ENCODE measurements at places on chromosomes 7 and 10.

GRCh38 chr7:128791972-128792327, 182 bp downstream of the CCDC136 start:
- no peak for DNase-seq

DNA sequence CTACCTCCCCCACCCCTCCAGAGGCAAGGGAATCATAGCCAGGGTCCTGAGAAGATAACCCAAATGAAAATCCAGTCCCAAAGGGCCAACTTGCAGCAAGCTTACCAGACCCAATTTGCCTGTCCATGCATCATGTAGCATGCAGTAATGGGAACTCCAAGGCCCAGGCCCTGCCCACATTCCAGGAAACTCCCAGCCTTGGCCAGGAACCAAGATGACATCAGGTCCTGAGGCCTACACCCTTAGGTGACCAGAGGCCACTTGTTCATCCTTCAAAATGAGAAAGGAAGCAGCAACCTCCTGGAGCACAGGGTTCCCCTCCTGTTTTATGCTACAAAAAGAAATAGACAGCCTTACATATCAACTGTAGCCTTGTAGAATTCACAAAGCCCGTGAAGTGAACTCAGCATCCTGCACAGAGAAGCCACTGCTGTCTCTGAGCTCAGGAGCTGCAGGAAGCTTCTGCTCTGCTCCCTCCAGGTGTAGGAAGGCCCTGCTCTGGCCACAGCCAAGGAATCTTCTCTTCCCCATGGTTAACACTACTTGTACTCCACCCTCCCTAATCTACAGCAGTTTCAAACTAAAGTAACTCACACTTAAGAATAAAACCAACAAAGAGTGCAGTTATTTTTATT, 30.3 kb upstream of the GRB10 start:
- DNase-seq: peak; percentile 85

GRCh38 chr7:102427019-102427405, 6.4 kb upstream of the ORAI2 start:
- DNase-seq: no peak

DNA sequence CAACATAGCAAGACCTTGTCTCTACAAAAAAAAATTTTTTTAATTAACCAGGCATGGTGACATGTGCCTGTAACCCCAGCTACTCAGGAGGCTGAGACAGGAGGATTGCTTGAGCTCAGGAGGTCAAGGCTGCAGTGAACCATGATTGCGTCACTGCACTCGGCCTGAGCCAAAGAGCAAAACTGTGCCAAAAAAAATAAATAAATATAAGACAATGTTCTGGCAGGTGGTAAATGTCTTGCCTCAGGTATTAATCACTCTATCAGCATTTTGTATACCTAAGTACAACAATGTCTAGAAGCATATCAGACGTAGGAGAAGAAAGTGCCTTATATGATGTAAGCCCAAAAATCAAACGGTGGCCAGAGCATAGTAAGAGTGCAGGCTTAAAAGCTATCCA, 427.8 kb upstream of the C7orf33 start:
- DNase-seq: no peak

DNA sequence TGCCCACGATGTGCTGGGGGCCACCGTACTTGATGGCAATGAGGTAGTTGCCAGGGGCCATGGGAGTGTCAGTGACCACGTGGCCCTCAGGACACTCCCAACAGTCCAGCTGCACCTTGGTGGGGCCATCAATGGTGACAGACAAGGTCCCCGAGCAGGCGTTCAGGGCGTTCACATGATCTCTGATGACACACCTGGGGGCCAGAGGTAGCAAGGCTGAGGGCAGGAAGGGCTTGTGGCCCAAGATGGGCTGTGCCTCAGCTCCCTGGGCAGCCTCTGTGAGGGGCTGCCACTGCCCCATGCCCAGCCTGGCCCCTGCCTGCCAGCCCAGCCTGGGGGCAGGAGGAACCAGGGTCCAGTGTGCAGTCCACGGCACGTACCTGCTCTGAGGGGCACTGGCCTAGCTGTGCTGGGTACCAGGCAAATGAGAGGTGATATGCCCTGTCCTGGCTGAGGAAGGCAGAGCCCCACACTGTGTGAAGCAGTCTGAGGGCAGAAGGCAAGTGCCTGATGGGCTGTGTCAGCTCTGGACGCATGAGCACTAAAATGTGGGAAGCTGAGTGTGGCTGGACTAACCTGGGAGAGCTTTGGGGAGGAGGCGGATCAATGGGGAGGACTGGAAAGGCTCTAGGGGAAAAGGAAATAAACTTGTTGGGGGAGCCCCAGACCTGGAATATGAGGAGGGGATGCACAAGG, 3.5 kb upstream of the KCP start:
- no peak for DNase-seq

- DNase-seq: peak; percentile 45
These were observed 250.6 kb upstream of the PPP2R2D start for GRCh38 chr10:131650169-131650705.

DNA sequence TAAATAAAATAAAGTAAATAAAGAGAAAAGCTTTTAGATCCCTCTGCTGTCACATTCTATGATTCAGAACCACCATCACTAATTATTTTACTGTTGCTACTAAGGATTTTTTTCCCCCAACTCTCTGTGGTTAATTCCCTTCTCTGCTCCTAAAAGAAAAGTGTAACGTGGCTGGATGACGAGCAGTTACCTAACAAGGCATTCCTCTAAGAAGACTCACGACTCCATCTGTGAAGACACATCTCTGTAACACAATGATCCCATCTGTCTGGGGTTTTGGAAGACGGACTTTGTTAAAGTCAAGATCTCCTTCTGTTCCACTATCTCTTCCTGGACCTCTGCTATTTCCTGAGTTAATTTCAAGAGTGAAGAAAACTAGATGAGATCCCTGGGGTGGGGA, 179.9 kb downstream of the SFMBT2 start:
- no peak for DNase-seq

DNA sequence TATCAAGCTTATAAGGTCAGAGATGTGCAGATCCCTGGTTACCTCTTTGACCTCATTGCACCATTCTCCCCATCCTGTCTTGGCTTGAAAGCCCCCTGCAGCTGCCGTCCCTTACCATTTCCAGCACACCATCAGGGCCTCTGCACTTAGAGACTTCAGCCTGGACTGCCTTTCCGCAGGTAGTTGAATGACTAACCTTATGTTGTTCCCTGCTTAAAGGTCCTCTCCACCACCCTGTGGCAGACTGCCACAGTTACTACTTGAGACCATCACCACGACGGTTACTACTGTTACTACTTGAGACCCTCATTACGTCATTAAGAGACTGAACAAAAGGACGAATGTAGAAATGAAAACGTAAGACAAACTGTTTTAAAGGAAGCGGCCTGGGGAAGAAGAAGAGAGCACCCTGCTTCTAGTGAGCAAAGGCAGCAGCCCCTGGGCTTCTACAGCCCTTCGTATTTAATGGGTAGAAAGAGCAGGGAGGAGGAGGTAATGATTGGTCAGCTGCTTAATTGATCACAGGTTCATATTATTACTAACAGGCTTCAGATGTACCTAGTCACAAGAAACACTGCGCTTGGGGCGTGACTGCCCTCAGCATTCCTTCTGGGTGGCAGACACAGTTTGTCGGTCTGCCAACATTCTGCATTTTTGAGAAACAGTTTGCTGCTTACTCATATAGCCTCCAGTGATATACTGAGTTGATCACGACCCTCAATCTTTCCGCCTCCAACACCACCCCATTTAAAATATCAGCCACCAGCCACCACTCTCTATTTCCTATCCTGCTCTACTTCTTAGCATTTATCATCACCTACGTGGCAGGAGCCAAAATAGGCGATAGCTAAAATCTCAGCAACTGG, 74.1 kb upstream of the PARD3 start:
- no peak for DNase-seq

DNA sequence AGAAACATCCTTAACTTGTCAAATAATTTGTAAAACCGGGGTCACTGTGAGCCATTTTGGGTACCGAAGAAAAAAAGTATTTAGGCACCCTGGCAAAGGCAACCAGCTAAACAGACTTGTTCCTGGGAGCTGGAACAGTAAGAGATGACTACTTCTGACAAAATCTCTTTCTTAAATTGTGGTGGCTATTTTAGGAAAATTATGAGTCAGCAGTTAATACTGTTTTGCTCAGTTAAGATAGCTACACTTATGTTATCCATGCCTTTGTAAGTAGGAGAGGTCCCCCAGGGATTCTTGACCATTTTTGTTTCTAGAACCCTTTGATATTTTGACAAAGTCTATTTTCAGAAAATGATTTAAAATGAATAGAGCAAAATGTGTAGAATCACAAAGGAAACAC, 68.7 kb downstream of the TAX1BP1 start:
- DNase-seq: no peak

GRCh38 chr10:4059471-4060138, 274.6 kb upstream of the KLF6 start:
- no peak for DNase-seq

- DNase-seq: peak; percentile 61
These were observed 3.8 kb downstream of the LRCH4 start for GRCh38 chr7:100582041-100582579.

DNA sequence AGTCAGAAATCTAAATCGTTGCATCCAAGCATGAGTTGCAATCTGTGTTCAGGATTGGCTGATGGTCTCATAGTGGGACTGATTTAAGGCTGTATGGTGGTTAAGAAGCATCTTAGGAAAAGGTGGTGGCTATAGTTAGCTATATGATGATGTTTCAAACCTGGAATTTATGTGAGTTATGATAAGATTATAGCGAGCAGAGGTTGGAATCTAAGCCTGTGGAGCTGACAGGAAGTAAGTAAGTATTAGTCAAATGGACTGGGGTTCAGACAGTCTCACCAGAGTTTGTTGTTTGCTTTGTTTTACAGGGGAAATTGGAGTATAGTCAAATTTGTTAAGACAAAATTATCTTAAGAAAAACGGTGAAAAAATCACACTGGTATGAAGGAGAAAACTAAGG, 56.7 kb downstream of the ANKRD7 start:
- DNase-seq: no peak

DNA sequence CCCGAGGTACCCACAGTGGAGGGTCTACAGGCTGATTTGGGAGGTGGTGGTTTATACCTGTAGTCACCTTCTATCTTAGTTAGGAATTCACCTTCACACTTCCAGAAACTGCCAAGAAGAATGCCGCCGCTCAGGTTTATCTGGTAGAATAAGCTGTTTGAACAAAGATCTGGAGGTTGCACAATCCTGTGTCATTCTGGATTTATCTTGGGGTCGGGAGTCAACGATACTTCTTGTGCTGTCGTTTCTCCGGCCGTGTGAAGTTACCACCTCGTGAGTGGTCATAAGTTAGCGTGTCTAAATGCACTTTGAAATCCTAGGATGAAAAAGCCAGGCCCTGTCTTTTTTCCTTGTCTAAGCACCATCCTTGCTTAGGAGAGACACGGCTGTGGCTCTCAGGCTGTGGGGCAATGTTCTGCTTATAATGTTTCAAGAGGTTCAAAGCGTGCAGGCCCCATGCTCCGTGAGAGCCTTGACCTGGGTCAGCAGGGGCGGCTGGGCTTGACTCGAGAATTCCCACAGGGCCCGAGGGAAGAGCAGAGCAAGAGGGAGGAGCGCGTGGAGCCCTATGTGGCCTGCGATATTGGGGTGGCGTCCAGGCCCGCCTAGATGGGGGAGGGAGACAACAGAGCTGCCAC, 35.5 kb downstream of the GRIFIN start:
- DNase-seq: peak; percentile 32

DNA sequence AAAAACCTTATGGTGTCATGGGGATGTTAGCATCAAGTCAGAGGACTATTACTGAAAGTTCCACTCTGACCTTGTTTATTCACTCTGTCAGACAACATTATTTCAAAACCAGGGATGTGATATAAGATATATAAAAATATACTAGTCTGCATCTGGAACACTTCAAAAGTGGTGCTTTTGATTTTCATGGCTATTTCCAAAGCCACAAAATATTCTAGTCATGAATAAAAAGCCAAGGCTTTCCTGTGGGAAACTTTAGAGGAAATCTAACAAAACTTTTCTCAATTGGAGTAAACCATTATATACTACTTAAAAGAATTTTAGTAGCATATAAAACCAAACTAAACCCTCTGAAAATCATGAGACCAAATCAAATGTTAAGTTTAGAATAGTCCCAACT, 205.2 kb downstream of the TMEM26 start:
- no peak for DNase-seq

DNA sequence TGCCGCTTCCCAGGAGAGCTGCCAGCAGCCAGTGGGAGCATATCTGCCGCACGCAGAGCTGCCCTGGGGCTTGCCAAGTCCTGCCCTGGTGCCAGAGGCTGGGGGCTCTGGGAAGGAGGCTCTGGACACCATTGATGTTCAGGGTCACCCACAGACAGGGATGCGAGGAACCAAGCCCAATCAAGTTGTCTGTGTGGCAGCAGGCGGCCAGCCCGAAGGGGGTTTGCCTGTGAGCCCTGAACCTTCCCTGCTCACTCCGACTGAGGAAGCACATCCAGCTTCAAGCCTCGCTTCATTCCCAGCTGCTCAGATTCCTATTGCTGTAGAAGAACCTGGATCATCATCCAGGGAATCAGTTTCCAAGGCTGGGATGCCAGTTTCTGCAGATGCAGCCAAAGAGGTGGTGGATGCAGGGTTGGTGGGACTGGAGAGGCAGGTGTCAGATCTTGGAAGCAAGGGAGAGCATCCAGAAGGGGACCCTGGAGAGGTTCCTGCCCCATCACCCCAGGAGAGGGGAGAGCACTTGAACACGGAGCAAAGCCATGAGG, 94.6 kb downstream of the TACC2 start:
- DNase-seq: peak; percentile 89

DNA sequence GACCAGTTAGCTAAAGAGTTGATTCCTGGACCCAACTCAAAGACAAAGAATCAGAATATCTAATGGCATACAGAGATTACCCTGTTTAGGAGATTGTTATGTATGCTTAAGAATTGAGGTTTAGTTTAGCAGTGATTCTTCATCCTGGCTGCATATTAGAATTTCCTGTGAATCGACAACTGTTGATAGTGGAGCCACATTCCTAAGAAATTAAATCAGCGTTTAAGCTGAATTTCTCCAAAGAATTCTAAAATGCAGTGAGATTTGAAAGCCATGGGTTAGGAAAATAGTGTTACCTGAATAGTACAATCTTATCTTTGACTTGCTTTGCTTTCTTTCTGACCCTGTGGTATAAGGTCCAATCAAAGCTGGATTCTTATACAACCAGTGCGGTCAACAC, 16.4 kb upstream of the FERD3L start:
- DNase-seq: no peak

DNA sequence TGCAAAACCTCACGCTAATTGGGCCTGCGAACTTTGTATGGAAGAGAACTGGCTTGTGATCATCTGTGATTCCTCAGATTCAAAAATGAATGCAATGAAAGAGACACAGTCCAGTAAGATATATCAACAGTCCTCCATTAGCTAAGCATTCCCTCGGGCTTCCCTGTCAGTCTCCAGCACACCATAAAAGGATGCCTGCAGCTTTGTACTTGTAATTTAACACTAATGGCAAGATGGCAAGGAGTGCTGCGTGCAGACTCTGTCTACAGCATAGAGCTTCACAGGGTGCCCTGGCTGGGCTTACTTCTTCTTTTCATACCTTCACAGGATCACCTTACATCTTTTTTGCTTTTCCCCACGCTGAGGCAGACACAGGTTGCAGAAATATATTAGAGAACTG, 200.0 kb downstream of the GFRA1 start:
- no peak for DNase-seq

Measured in right cardiac atrium (tissue), 5 donors.